Sciatic nerve (tissue), 2 donors: ENCODE measurements at places on chromosomes 7 and 10. TPM values are rescaled to one million over a fixed set of nuclear protein-coding genes. Genes with fewer than 3 reads are reported as not detected.

DNA sequence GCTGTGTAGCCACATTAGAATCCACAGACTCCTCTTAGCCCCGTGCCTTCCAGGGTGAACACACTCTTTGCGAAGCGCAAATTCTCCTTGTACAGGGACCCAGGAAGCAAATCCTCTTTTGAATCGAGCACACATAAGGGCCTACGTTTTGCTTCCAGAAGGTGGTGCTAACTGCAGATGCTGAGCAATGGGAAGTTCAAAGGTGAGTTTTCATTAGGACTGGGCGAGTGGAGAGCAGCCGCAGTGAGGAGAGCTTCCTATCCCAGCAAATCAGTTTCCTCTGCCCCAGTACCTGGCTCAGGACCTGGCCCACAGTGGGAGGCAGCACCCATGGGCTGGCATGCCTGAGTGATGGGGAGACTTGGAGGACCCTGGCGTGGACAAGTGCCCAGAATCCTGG lies 23.5 kb upstream of the GPR26 start:
- DNase-seq = no peak

DNA sequence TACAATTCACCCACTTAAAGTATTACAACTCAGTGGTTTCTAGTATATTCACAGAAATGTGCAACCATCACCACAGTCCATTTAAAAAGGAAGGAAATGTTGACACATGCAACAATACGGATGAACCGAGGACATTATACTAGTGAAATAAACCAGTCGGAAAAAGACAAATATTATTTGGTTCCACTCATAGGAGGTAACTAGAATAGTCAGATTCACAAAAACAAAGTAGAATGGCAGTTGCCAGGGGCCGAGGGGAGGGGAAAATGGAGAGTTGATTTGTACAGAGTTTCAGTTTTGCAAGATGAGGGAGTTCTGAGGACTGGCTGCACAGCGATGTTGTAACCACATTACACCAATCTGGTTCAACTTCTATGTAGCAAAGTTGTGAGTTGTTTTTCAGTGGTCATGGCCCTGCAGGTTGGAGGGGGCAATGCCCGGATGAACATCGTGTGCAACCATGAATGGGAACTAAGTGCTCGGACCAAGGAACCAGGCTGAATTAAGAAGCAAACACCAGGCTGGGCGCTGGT lies 17.6 kb upstream of the TNPO3 start:
- no peak for DNase-seq

CTBP2 gene
- total RNA-seq = 46.9 TPM

GRCh38 chr10:22345301-22346095 lies at the start of gene SPAG6:
Gene SPAG6, plus strand, starts transcription at chr10:22345496. Its CDS starts 116 bp downstream, at chr10:22345612.
- DNase-seq = peak; percentile 65

FAM24B gene
- 5.4 TPM for total RNA-seq

GRCh38 chr10:114294549-114294948 lies 55.5 kb downstream of the VWA2 start:
- peak; percentile 27 for DNase-seq

- DNase-seq = no peak
Measured at GRCh38 chr7:158645842-158646241, 58.2 kb upstream of the PTPRN2 start.

DNA sequence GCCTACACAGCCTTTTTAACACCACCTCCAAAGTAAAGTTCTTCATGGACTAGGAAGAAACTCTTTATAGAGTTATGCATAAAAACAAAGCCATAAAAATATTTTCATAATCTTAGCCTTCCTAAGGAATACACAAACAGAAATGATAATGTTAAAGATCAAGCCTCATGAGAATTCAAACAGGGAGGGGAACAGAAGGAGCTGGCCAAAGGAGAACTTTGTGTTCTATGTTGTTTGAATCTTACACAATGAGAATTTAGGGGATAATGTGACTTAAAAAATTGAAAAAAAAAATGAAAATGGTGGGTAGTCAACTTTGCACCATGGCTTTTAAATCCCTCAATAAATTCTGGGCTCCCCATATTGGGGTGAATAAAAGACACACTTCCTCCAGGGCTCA lies 9.1 kb upstream of the PILRB start:
- no peak for DNase-seq

PTPRN2 gene
- 12.7 TPM for total RNA-seq

LIPA gene
- 72.5 TPM for total RNA-seq

DNA sequence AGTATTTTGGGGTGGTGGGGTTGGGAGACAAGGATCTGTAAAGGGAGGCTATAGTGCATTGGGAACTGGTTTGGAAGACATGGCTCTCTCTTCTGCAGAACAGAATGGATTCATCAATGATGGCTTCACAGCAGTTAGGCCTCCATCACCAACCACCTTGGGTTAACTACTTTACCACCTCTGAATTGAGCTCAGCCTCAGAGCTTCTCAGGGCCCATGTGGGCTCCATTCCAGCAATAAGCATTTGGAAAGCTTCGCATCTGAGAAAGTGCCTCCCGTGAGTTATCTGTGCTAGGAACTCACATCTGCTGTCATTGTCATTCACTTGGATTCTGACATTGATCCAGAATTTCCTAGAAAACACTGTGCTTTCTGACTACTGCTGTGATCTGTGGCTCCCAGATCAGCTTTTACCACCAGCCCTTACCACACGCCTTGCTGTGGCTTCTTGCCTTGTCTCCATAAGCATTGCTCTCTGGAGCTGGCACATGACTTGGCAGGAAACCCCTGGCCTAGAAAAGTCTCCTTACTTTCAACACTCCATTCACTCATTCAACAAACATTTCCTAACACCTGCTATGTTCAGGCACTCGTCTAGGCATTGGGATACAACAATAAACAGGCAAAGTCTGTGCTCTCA lies 70.7 kb upstream of the ADO start:
- DNase-seq = no peak
